Airway epithelial cell (primary cell): ENCODE measurements at places on chromosomes 11 and 22. TPM values are rescaled to one million over a fixed set of nuclear protein-coding genes. Genes with fewer than 3 reads are reported as not detected.

PARVG gene
- not detected in 2 replicates for total RNA-seq

RAC2 gene
- total RNA-seq = 85.6 and 90.1 TPM in 2 replicates

TRIM3 gene
- total RNA-seq = 9.6 and 11.0 TPM in 2 replicates

TCN2 gene
- 3.0 and 4.4 TPM in 2 replicates for total RNA-seq

OR2AG2 gene
- total RNA-seq = 0.07 TPM in 1 of 2 replicates, not detected in the other

PPP6R3 gene
- 63.6 and 77.2 TPM in 2 replicates for total RNA-seq

TRPM5 gene
- not detected in 2 replicates for total RNA-seq

CYB5R2 gene
- total RNA-seq = 15.2 and 30.1 TPM in 2 replicates

KRTAP5-3 gene
- not detected in 2 replicates for total RNA-seq

TRIM51 gene
- not detected in 2 replicates for total RNA-seq

PDGFD gene
- 0.28 and 1.9 TPM in 2 replicates for total RNA-seq

SLC5A1 gene
- 0.09 and 0.21 TPM in 2 replicates for total RNA-seq

KRTAP5-8 gene
- not detected in 2 replicates for total RNA-seq

OR8D2 gene
- total RNA-seq = not detected in 2 replicates

C11orf97 gene
- total RNA-seq = not detected in 2 replicates

HTR3B gene
- total RNA-seq = not detected in 2 replicates

SDHAF2 gene
- total RNA-seq = 29.8 and 45.3 TPM in 2 replicates

ZNF70 gene
- 1.4 and 1.6 TPM in 2 replicates for total RNA-seq

EIF4G2 gene
- total RNA-seq = 535 and 644 TPM in 2 replicates

MSANTD2 gene
- 3.6 and 5.0 TPM in 2 replicates for total RNA-seq

PHOX2A gene
- not detected in 2 replicates for total RNA-seq

HMOX1 gene
- total RNA-seq = 1.0 and 1.4 TPM in 2 replicates

UBQLN3 gene
- not detected in 2 replicates for total RNA-seq

SLC17A6 gene
- total RNA-seq = not detected in 2 replicates

PEX26 gene
- 17.2 and 21.1 TPM in 2 replicates for total RNA-seq

WT1 gene
- not detected in 2 replicates for total RNA-seq

GGT5 gene
- total RNA-seq = 1.1 and 1.9 TPM in 2 replicates

ARFGAP2 gene
- 90.6 and 118 TPM in 2 replicates for total RNA-seq

PANX3 gene
- total RNA-seq = not detected in 2 replicates

CDC42EP1 gene
- total RNA-seq = 42.9 and 48.9 TPM in 2 replicates

CDC42BPG gene
- 15.9 and 17.4 TPM in 2 replicates for total RNA-seq

MYBPC3 gene
- not detected in 2 replicates for total RNA-seq

OR2D2 gene
- total RNA-seq = not detected in 2 replicates

DLG2 gene
- total RNA-seq = 0.19 and 0.63 TPM in 2 replicates

CDPF1 gene
- 4.5 and 7.5 TPM in 2 replicates for total RNA-seq

CALCA gene
- not detected in 2 replicates for total RNA-seq

CABP7 gene
- total RNA-seq = not detected in 2 replicates

PNPLA3 gene
- total RNA-seq = 8.7 and 11.0 TPM in 2 replicates

TCP11L1 gene
- 11.2 and 14.3 TPM in 2 replicates for total RNA-seq

GNAZ gene
- total RNA-seq = 0.05 and 0.07 TPM in 2 replicates

SSTR3 gene
- total RNA-seq = not detected in 2 replicates

TENM4 gene
- total RNA-seq = 4.2 and 19.3 TPM in 2 replicates

MGAT3 gene
- 0.37 and 0.85 TPM in 2 replicates for total RNA-seq

KRTAP5-11 gene
- not detected in 2 replicates for total RNA-seq

MMP20 gene
- not detected in 2 replicates for total RNA-seq

NAP1L4 gene
- total RNA-seq = 103 and 124 TPM in 2 replicates

GAS2 gene
- 1.7 and 3.2 TPM in 2 replicates for total RNA-seq

IL17REL gene
- not detected in 2 replicates for total RNA-seq

SCGB1A1 gene
- total RNA-seq = not detected in 2 replicates

GDPD4 gene
- not detected in 2 replicates for total RNA-seq

P2RX6 gene
- 0.21 and 0.28 TPM in 2 replicates for total RNA-seq

OR10A5 gene
- not detected in 2 replicates for total RNA-seq

TMEM86A gene
- total RNA-seq = 1.2 and 1.3 TPM in 2 replicates

XKR3 gene
- not detected in 2 replicates for total RNA-seq

UBE4A gene
- total RNA-seq = 22.4 and 32.5 TPM in 2 replicates
